ENCODE measurements at places on chromosomes 6 and 20.

GRCh38 chr6:6721606-6722005, 133.1 kb downstream of the LY86 start:
- no peak for DNase-seq

GRCh38 chr20:41701588-41702348, 83.6 kb upstream of the CHD6 start:
- DNase-seq: no peak

DNA sequence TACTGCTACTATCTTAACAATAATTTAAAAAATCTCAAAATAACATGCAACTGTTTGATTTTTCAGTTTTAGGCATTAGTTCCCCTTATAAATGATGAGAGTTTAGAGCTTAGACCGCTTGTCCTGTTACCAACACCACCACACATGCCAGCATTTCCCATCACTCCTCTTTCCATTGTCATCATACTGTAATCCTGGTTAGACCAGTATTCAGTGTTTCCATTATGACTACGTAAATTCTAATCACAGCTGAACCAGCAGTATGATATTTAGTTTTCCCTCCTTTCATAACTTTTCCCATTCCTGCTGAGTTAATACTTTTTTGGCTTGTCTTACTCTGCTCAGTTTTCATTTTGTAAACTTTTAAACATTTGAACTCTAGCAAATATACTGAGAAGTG, 12.2 kb upstream of the TBC1D20 start:
- no peak for DNase-seq

DNA sequence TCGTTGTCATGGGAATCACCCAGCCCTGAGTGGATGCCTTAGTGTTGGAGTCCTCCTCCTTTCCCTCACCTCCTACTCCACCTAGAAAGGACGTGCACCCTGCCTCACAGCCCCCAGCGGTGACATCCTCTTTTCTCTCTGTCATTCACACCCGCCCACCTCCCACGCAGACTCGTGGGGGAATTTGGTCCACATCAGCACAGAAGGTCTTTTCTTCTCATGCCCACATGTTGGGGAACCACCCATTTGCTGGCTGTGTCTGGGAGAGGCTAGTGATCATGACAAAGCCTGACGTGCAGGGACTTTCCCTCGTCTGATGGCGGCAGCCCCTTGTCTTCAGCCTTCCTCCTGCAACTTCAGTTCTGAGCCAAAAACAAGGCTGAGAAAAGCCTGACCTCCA, 96.0 kb upstream of the CNKSR3 start:
- DNase-seq: no peak

DNA sequence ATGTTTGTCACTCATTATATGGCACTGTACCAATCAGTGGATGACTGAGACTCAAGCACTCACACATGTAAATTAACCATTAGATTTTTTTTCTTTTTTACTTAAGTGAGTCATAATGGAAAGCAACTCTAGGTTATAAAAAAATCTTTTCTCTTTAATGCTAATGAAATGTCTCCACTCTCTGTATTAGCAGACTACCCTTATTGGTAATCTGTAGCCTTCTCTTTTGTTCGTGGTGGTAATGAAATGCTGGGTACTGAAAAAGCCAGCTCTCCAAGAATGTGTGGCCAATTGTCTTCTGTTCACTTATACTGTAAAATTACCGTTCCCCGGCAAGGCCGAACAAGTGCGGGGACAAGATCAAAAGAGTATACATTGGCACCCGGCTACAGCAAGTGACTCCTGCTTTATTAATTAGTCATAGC, 69.0 kb downstream of the AFG1L start:
- DNase-seq: no peak

DNA sequence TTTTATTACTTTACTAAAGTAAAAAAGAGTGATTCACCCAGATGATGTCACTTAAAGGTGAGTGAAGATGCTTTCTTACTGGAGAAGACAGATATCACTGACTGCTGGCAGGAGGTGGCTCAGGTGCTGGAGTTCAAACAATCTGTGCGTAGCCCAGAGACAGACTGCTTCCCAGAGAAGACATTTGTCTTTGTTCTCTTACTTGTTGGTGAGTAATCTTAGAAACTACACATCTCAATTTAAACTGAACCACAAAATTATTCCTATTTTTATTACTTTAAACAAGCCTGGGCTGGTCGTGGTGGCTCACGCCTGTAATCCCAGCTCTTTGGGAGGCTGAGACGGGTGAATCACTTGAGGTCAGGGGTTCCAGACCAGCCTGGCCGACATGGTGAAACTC, 92.2 kb downstream of the CEP162 start:
- no peak for DNase-seq

- DNase-seq: no peak
These were observed 76.9 kb upstream of the MAFB start for GRCh38 chr20:40765814-40766480.

GRCh38 chr6:145031962-145032361, 703.4 kb downstream of the EPM2A start:
- no peak for DNase-seq

GRCh38 chr6:89509777-89510281, 76.9 kb downstream of the ANKRD6 start:
- no peak for DNase-seq

GRCh38 chr6:95280686-95281273, 296.6 kb upstream of the MANEA start:
- DNase-seq: no peak

- no peak for DNase-seq
These were observed 135.3 kb upstream of the FOXQ1 start for GRCh38 chr6:1176567-1176966.

All from stimulated activated CD8-positive, alpha-beta memory T cell treated with anti-CD3 and anti-CD28 coated beads, Interleukin-4, amount 100 ng/mL, for 1 hour (primary cell).